ENCODE measurements at places on chromosomes 7 and 10. TPM values are rescaled to one million over a fixed set of nuclear protein-coding genes. Genes with fewer than 3 reads are reported as not detected.

GDF10 gene
- 27.5 TPM for total RNA-seq

EIF5AL1 gene
- total RNA-seq = not detected

FZD8 gene
- total RNA-seq = 8.2 TPM

SVOPL gene
- total RNA-seq = not detected

FAM149B1 gene
- 22.7 TPM for total RNA-seq

DNA sequence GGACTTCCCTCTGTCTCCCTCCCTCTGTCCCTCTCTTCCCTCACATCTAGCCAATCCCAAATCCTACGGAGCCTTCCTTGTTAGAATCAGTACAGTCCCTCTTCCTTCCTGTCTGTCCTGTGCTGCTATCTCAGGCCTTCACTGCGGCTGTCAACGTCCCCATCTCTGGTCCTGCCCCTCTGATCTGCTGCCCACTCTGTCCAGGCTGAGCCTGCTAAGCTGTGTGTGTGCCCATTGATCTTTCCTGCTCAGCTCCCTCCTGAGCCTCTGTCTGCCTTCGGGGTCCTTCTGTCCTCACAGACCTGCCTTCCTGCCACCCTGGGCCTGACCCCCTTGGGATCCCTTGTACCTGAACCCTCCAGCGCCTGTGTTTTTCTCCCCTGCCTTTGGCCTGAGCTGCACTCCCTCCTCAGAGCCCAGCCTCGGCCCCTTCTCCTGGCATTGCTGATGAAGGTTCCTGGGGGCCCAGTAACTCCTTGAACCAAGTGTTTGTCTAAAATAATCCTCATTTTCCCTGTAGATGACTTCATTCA, 182.1 kb upstream of the SHH start:
- no peaks in the 10 kb centered on the region for H3K4me1 ChIP-seq
- H3K36me3 ChIP-seq = no peaks in the 10 kb centered on the region
- H3K27me3 ChIP-seq = no peaks in the 10 kb centered on the region

- H3K36me3 ChIP-seq = no peaks in the 10 kb centered on the region
- peaks cover 2% of the 10 kb centered on the region for H3K27me3 ChIP-seq
- H3K4me1 ChIP-seq = no peaks in the 10 kb centered on the region
- no peak for DNase-seq
- H3K27ac ChIP-seq = no peak overlapping the region
Measured at GRCh38 chr10:123597676-123598075, 68.5 kb upstream of the GPR26 start.

- H3K36me3 ChIP-seq = no peaks in the 10 kb centered on the region
- H3K27ac ChIP-seq = no peak overlapping the region
- H3K27me3 ChIP-seq = no peaks in the 10 kb centered on the region
- no peak overlapping the region for H3K4me3 ChIP-seq
- no peak for DNase-seq
- H3K4me1 ChIP-seq = no peaks in the 10 kb centered on the region
Measured at GRCh38 chr7:137462074-137462715, 118.7 kb upstream of the PTN start.

DNA sequence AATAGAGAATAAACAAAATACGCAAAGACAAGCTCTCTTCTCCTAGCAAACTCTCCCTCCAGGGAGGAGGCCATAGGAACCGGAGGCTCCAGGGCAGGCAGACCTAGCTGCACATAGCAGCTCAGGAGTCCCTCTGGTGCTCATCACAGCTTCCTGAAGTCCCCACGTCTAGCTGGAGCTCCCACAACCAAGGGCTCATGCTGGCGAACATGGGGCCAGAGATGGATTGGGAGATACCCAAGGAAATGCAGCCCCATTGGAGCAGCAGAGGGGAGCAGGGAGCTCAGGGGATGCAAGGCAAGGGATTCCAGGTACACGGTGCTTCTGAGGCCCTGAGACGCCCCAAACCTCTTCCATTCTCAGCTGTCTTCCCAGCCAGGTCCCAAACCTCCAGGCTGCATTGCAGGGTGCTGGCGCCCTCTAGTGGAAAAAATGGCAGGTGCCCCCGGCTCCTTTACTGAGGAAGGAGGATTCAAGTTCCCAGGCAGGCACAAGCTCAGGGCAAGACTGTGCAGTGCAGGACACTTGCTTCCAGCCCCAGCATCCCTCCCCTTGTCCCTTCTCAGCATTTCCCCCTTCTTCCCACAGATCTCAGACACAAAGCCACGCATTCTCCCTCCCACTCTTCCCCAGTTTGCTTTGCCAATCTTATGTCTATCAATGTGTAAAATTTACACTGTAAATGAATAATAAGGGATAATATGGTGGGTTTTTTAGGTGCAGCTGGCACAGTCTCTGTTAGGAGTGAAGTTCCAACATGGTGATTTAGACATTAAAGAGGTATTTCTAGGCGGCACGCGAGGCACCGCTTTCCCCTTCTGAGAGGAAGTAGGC, 46.2 kb downstream of the GPAM start:
- H3K4me3 ChIP-seq = no peak overlapping the region
- no peak overlapping the region for H3K27ac ChIP-seq
- H3K27me3 ChIP-seq = no peaks in the 10 kb centered on the region
- H3K4me1 ChIP-seq = no peaks in the 10 kb centered on the region
- peak; percentile 73 for DNase-seq
- no peaks in the 10 kb centered on the region for H3K36me3 ChIP-seq

DNA sequence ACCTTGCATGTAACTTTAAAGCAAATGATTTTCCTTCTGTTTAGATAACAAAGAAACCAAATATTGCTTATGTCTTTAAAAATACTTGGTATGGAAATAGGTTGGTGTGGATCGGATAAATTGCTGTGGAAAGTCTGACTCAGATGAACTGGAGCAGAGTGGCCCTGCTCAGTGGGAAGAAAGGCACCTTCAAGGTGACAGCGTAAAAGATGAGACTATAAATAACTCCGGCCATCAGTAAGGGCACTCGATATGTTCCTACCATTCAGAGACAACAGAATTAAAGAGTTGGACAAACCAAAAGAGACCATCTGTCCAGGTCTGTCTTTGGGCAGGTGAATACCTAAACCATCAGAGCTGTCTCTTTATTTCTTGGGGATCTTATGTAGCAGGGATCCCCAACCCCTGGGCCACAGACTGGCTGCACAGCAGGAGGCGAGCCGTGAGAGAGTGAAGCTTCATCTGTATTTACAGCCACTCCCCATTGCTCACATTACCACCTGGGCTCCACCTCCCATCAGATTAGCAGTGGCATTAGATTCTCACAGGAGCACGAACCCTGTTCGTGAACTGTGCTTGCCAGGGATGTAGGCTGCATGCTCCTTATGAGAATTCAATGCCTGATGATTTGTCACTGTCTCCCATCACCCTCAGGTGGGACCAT, 357.1 kb downstream of the PRPF18 start:
- H3K36me3 ChIP-seq = no peaks in the 10 kb centered on the region
- no peaks in the 10 kb centered on the region for H3K27me3 ChIP-seq
- no peak overlapping the region for H3K4me3 ChIP-seq
- no peak for DNase-seq
- peaks cover 6% of the 10 kb centered on the region for H3K4me1 ChIP-seq

- H3K4me3 ChIP-seq = no peak overlapping the region
- DNase-seq = peak; percentile 94
- no peaks in the 10 kb centered on the region for H3K27me3 ChIP-seq
- H3K4me1 ChIP-seq = no peaks in the 10 kb centered on the region
- peaks cover 2% of the 10 kb centered on the region for H3K36me3 ChIP-seq
Measured at GRCh38 chr10:72337039-72337629, 17.6 kb downstream of the DNAJB12 start.

DNA sequence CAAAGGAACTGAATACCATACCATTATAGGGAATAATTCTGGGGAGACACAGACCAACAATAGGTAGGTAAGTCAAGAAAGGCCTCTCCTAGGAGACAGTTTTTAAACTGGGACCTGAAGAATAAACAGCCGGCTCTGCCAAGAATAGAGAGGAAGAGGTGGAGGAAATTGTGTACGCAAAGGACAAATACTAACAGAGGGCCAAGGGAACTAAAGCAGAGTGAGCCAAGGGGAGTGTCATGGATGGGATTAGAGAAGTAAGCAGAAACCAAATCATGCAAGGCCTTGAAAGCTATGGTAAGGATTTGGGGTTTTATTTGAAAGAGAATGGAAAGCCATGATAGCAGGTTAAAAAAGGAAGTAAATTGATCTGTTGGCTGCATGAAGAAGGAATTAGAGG, 18.1 kb upstream of the ITGB8 start:
- no peak for DNase-seq
- H3K27ac ChIP-seq = no peak overlapping the region
- H3K27me3 ChIP-seq = no peaks in the 10 kb centered on the region
- H3K4me3 ChIP-seq = no peak overlapping the region
- H3K4me1 ChIP-seq = no peaks in the 10 kb centered on the region

DNA sequence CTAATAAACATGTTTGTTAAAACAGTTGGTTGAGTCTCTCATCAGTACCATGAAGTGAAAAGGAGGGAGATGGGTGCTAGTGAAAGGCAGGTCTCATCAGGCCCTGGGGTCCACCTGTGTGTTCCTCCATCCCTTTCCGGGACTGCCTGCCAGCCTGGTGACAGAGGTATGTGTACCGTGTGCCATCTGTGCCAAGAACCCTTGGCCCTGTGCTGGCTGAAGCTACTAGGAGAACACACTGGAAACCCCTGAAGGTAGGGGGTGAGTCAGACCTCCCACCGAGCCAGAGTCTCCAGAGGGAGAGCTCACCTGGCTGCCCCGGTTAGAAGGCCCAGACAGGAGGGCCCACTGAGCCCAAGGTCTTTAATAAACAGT, 2.3 kb downstream of the DDIT4 start:
- H3K36me3 ChIP-seq = no peaks in the 10 kb centered on the region
- H3K27me3 ChIP-seq = no peaks in the 10 kb centered on the region
- no peak overlapping the region for H3K4me3 ChIP-seq
- H3K4me1 ChIP-seq = no peaks in the 10 kb centered on the region

GRCh38 chr7:48627164-48627563, 297.2 kb upstream of the CDC14C start:
- no peak overlapping the region for H3K4me3 ChIP-seq
- DNase-seq = no peak
- H3K36me3 ChIP-seq = no peaks in the 10 kb centered on the region
- no peak overlapping the region for H3K27ac ChIP-seq

DNA sequence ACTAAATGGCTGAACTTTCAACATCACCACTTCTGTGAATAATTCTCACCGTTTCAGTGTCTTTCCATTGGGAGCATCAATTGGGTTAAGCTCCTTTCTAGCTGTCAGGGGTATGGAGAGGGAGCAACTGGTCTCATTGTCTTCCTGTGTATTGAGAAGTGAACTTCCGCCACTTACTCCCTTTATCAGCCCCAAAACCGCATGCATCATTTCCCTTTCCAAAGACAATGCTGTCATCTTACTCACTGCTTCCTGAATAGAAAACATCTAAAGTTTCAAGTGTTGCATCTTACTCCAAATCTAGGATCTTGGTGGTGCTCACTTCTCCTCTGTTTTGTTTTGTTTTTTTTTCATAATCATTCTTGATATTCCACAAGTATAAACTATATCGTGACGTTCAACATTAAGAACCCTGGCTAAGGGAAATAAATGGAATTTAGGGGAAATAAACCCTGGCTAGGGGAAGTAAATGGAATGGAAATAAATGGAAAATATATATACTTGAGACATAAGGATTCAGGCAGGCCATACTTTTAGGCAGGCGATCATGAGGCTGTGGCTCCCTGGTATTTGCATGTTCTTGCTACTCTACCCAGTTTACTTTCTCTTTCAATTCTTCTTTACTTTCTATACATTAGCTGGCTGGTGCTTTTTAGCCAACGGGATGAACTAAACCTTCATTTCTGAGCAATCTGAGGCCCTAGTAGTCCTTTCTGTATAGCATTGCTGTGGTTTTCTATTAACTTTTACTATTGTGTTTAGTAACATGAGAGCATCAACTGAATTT, 371.9 kb downstream of the BMPER start:
- no peak overlapping the region for H3K27ac ChIP-seq
- no peaks in the 10 kb centered on the region for H3K4me1 ChIP-seq
- no peak overlapping the region for H3K4me3 ChIP-seq

DNA sequence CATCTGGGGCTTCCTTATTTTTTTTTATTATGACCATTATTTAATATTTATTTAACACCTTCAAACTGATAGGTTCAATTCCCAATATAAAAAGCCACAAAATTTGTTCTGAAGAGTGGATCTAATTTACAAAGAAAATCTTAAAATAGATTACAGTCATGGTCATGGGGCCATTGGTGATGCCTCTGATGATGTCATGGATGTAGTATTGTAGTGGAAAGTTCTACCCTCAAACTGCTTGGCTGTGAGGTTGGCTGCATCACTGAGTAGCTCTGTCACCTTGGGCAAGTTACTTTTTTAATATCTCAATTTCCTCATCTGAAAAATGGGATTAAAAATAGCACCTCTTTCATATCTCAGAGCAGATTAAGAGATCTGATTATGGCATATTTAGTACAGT, 128.5 kb downstream of the DKK1 start:
- H3K27ac ChIP-seq = no peak overlapping the region
- no peaks in the 10 kb centered on the region for H3K27me3 ChIP-seq
- H3K36me3 ChIP-seq = no peaks in the 10 kb centered on the region
- DNase-seq = no peak
- no peak overlapping the region for H3K4me3 ChIP-seq
- H3K4me1 ChIP-seq = no peaks in the 10 kb centered on the region

GRCh38 chr10:44253769-44254462, 131.0 kb downstream of the CXCL12 start:
- no peak overlapping the region for H3K4me3 ChIP-seq
- DNase-seq = peak; percentile 79
- H3K36me3 ChIP-seq = no peaks in the 10 kb centered on the region
- H3K27me3 ChIP-seq = no peaks in the 10 kb centered on the region
- H3K4me1 ChIP-seq = no peaks in the 10 kb centered on the region
- H3K27ac ChIP-seq = no peak overlapping the region

GRCh38 chr10:32131388-32131787, 75.2 kb upstream of the KIF5B start:
- no peak overlapping the region for H3K4me3 ChIP-seq
- no peaks in the 10 kb centered on the region for H3K36me3 ChIP-seq
- no peak for DNase-seq
- no peaks in the 10 kb centered on the region for H3K27me3 ChIP-seq

DNA sequence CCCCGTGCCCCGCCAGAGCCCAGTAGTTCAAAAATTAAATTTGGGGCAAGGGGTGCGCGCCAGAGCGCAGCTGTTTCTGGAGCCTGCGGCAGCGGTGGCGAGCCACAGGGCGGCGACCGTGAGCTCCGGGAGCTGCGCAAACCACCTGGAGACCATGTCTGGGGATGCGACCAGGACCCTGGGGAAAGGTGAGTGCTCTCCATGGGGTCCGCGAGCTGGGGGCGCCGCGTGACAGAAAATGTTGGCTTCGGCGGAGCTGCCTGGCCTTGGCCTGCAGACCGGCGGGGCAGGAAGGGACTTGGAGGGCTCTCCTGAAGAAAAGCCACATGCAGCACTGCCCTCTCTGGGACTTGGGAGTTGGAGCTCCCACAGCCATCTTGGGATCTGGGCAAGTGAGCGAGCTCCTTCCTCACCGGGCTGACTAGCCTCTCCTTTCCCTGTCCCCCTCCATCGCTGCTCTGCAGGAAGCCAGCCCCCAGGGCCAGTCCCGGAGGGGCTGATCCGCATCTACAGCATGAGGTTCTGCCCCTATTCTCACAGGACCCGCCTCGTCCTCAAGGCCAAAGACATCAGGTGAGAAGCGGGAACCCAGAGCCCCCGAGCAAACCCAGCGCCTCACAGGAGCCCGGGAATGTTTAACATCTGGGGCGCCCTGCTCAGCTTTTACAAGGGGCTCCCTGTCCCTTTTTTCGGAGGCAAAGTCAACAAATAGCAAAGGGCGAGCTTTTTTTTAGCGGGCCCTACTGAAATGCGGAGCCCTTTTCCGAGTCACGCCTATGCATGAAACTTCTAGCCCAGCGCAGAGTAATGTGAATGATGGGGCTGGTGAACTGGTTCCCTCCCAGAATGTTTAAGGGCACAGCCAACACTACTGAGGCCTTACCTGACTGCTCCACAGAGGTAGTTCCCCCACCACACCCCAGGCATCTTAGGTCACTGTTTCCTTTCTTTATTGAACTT, 6.1 kb downstream of the GSTO2 start:
- DNase-seq = peak; percentile 78
- no peaks in the 10 kb centered on the region for H3K27me3 ChIP-seq
- H3K36me3 ChIP-seq = no peaks in the 10 kb centered on the region
- no peak overlapping the region for H3K4me3 ChIP-seq
- H3K27ac ChIP-seq = no peak overlapping the region
- H3K4me1 ChIP-seq = no peaks in the 10 kb centered on the region
